ENCODE measurements at places on chromosomes 7 and 10.

- no peak for DNase-seq
These were observed 378.0 kb downstream of the CCSER2 start for GRCh38 chr10:84706431-84706830.

GRCh38 chr10:132462463-132463332 is 65.7 kb downstream of the PWWP2B start:
- DNase-seq: no peak

GRCh38 chr10:917416-917720 is 14.1 kb downstream of the LARP4B start:
- no peak for DNase-seq

- no peak for DNase-seq
These were observed 45.9 kb downstream of the TMEM270 start for GRCh38 chr7:73906874-73907273.

- DNase-seq: no peak
These were observed 30.3 kb upstream of the SLC39A12 start for GRCh38 chr10:17921378-17921777.

DNA sequence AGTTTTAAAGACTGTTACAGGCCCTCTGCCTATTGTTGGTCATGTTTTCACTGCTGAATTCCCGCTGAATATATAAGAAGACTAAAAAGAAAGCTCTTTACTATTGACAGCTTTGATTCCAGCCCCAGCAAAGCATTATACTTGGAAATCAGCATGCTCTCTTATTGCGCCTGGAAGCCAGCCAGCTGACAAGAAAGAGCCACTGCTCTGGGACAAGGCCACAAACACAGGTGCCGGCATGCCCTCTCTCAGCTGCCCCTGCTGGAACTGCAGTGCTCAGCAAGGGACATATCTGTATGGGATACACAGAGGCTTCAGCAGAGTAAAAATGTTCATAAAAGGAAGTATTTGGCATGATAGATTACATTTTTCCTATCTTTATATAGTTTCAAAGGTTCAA is 523.9 kb downstream of the ADRA2A start:
- no peak for DNase-seq

GRCh38 chr10:11863353-11864109 is 40.4 kb downstream of the PROSER2 start:
- DNase-seq: peak; percentile 77

GRCh38 chr10:14543046-14543903 is 212.6 kb upstream of the FRMD4A start:
- DNase-seq: peak; percentile 73

Measured in activated naive CD4-positive, alpha-beta T cell treated with anti-CD3 and anti-CD28 coated beads for 36 hours (primary cell).